ENCODE measurements at places on chromosomes 7 and 10.

GRCh38 chr7:148563583-148564274 is 26.8 kb upstream of the C7orf33 start:
- no peak for DNase-seq

DNA sequence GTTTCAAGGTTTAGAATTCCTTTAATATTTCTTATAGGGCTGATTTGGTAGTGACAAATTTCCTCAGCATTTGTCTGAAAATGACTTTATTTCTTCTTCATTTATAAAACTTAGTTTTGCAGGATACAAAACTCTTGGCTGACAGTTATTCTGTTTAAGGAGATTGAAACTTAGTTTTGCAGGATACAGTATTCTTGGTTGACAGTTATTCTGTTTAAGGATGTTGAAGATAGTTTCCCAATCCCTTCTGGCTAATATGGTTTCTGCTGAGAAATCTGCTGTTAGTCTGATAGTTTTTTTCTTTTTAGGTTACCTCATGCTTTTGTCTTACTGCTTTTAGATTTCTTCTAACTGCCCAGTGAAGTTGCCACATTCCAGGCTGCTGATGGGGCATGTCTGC is 186.8 kb downstream of the ITGB1 start:
- DNase-seq = no peak

DNA sequence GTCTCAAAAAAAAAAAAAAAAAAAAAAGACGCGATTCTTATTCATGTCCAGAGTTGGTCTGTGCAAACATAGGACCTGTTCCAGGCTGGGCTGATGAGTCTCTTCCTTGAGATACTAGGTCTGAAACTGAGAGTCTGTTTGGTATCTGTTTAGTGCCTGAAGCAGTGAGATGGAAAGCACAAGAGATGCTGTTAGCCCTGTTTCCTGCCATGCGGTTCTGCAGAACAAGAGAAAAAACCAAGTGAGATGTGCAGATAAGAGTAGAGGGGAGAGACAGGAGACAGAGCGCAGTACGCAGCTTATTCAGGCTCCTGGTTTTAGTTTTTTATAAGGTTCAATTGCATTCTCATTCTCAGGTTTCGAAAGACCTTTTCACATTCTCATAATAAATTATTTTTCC is 85.8 kb upstream of the PRKCQ start:
- DNase-seq = no peak

DNA sequence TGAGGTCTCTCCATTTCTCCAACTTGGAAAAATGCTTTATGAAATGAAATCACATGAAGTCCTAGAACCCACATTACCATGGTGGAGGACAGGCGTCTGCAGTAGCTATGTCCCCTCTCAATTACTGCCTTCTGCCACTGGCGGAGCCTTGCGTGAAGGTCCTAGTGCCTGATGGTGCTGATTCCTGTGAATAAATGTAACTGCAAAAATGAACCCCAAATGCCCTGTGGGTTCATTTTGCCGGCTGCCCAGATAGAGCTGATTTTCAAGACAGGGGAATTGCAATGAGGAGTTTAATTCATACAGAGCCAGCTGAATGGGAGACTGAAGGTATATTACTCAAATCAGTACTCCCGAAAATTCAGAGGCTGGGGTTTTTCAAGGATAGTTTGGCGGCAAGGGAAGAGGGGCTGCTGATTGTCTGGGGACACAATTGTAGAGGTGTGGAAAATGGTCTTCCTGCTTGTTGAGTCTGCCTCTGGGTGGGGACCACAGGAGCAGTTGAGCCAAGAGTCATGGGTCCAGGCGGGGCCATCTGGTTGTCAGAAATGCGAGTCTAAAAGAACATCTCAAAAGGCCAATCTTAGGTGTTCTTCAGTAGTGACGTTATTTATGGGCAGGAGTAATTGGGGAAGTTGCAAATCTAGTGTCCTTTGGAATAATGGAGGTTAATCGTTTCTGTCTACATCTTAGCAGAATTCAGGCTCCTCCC is 13.5 kb downstream of the PRF1 start:
- no peak for DNase-seq

DNA sequence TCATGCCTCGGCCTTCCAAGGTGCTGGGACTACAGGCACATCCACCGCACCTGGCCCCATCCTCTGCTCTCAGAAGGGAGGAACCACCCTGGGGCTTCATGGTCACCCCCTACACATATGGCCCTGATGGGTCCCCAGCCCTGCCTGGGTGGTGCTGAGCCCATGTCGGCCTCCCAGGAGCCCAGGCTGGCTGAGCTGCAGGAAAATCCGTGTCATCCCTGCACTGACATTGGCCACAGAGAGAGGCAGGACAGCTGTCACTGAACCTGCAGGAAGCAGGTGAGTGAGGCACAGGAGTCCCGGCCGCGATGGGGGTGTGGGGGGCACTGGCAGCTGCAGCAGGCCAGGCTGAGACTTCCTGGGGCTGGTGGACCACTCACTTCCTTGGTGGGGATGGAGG is 8.0 kb downstream of the GRIFIN start:
- DNase-seq = no peak

GRCh38 chr10:549391-549790 is 140.1 kb downstream of the DIP2C start:
- no peak for DNase-seq

DNA sequence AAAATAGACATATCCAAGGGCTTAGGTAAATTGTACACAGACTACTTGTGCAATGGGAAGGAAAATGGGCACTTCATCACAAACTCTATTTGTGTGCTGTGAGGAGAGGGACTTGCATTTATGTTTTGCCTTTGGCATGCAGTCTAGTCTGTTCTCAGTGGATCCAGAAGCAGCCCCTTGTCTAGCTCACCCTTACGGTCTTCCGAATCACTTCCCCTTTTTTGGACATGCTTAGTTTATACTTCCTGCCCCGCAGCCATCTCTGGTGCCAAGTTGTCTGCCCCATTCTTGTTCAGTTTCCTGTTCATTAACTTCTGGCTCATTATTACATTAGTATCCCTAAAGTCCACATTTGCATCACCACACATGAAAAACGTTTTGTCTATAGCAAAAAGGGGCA is 161.6 kb downstream of the NRCAM start:
- no peak for DNase-seq

DNA sequence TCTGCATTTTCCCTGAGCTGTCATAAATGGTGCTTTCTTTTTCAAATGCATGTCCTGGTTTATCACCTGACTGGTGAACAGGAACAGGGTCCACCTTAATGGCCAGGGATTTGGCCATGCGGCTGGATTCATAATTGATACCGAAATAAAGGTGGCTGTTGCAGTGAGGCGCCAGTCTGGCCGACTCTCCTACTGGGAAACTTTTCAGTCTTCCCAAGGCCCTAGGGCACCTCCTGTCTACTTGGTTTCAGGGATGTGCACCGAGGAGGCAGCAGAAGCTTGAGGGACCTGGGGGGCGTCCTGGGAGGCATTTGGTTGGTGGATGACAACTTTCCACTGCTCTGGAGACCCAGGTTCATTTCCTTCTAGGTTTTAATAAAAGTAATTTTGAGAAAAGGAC is 46.4 kb upstream of the FIGNL1 start:
- no peak for DNase-seq

DNA sequence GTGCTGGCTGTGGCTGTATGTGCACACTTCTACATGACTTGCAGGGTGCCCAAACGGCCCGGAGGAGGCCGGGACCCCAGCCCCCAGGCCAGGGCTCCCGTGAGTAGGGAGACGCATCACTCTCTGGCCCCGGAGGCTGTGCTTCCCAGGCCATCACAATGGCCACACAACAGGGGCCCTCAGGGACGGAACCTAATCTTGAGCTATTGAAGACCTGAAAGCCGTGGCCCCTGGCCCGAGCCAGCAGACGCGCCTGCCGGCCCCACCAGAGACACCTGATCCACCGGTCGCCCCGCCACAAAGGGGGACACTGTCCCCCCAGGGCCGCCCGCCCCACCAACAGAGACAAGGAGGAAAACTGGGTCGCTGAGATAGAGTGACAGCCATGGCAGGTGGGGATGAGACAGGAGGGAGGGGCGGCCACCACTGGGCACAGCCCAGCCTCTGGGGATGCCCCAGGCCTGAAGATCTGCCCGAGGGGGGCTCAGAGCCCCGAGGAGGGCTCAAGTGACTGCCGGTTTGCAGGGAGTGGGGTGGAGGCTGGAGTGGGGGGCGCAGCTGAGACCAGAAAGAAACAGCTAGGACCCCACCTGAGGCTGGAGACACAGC is 10.2 kb upstream of the LFNG start:
- DNase-seq = no peak

DNA sequence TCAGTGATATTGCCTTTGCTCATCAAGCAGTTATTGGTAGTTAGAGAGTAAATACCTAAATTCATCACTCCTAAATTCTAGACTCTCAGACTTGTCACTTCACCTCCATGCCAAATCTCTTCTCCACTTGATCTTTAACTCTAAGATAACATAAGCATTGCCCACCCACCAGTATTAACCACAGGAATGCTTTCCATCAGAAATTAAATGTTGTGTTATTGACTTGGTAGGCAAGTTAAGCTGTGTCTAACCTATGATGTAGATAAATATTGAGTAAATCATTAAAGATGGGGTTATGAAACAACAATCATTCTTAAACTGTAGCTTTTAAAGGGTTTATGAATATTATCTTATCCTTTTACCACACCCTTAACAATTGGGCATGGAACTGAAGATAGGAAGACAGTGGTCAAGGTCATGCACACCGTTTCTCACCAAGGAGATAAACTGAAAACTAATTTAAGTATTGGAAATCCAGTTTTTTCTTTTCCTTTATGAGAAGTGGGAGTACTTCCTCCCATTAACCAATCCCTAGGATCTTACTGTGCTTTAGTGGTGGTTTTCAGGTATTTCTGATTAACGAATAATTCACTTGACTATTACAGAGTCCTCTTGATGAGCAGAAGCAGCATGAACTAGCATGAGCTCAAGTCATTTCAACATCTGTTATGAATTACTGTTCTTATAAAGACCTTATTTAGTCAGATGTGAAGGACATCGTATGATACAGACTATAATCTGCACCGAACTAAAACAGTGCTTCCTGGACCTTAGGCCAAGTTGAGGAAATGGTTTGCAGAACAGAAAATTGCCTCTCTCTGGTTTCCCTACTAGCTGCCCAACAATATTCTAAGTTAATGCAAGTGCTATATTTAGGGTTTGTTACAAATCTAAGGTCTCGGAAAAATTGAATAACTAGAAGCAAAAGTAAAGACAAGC is 142.0 kb downstream of the LCOR start:
- no peak for DNase-seq

- DNase-seq = no peak
Observed at GRCh38 chr7:130367088-130367755, 13.1 kb upstream of the CPA1 start.

DNA sequence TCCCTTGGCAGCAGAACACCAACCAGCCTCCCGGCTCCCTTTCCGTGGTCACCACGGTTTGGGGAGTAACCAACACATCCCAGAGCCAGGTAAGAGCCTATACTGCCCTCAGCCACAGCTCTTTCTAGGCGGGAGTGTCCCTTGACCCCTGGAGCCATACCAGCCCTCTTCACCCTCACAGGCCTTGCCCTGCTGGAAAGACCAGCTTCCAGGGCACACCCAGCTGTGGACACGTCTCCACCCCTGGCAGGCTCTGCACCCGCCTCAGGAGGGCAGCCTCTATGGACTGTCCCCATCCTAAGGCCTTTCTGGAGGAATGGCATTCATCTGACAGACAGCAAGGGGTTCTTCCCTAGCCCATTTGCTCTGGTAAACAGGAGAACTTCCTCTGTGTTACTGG is 57.5 kb upstream of the PPIF start:
- no peak for DNase-seq

- no peak for DNase-seq
Observed at GRCh38 chr10:78602201-78602932, 466.4 kb upstream of the ZMIZ1 start.

DNA sequence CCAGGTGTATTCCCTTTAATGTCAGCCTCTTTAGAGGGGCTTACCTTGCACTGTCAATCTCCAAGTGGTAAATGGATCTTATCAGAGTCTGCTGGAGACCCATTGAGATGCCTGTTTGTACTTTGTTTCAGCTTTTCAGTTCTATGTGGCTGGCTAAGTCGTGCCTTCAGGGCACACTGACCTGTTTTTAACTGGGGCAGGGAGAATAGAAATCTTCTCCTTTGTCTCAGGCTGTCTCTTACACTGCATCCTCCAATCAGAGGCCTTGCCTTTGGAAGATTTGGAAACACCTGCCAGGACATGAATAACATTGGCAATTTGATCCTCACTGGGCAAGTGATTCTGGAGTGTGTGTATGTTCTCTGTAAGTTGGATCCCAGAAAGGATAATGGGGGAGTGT is 65.0 kb downstream of the POU6F2 start:
- DNase-seq = no peak

DNA sequence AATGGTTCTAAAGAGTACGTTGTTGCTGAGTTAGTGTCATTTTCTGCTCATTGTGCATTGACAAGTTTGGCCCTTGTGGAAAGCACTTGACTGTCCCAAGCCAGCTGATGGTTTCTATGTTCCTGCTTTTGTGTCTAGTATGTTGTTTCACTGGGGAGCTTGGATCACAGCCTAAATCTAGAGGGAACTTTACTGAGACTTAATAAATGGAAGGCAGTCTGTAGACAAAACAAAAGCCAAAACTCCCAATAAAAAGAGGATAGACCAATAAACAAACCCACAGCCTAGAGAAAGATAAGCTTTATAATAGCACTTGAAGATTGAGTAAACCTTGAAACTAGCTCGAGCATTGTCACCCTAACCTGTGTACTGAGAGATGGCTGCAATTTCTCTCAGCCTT is 196.8 kb downstream of the ADRA2A start:
- no peak for DNase-seq

DNA sequence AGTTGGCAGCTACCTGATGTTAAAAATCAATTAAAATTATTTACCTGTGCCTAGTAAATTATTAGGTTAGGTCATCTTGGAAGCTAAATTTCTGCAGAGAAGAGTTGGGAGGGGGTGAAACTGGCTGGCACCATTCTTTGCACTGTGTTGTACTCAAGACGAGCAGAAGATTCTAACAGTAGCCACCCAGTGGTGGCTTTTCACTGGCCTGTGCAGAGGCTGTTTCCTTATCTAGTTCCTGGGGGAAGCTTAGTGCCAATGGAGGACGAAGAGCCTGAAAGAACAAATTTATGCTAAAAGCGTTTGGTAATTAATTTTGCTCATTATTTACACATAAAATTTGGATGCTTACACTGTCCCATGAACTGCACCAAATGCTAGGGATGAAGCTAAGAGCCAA is 595.3 kb downstream of the XPNPEP1 start:
- no peak for DNase-seq

- DNase-seq = no peak
Observed at GRCh38 chr7:12199363-12199762, 11.7 kb upstream of the TMEM106B start.

DNA sequence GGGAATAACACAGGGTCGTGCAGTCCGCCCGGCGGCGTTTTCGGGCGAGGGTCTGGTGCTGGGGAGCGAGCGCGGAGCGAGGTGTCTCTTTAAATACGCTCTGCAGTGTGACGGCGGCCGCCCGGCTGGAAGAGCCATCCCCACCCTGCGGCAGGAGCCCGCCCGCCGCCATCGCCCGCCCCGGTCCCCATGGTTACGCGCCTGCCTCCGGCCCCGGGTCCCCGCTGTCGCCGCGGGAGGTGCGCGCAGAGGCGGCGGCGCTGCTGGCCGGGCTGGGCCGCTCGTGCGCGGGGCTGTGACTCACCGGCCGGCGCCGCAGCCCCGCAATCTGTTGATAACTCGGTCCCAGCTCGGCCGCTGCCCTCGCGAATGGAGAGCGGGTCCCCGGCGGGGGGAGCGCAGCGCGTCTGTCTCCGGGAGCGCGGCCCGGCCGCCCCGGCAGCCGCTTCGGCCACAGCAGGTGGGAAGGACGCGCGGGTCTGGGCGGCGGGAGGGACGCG is at the start of gene ADGRA1:
ADGRA1 (plus strand) TSS at position 246 of the 500 bp plus-strand sequence. CDS start 986 bp downstream, outside the sequence.
- no peak for DNase-seq
